Activated CD4-positive, alpha-beta T cell treated with anti-CD3 and anti-CD28 coated beads, Interleukin-2, amount 10 ng/mL, durations not matched to agents 7 days and 5 days (primary cell): ENCODE measurements at places on chromosomes 6 and 20. TPM values are rescaled to one million over a fixed set of nuclear protein-coding genes. Genes with fewer than 3 reads are reported as not detected.

The HTR1E gene
- total RNA-seq = not detected

The TP53TG5 gene
- total RNA-seq = not detected

The ARG1 gene
- total RNA-seq = not detected

DNA sequence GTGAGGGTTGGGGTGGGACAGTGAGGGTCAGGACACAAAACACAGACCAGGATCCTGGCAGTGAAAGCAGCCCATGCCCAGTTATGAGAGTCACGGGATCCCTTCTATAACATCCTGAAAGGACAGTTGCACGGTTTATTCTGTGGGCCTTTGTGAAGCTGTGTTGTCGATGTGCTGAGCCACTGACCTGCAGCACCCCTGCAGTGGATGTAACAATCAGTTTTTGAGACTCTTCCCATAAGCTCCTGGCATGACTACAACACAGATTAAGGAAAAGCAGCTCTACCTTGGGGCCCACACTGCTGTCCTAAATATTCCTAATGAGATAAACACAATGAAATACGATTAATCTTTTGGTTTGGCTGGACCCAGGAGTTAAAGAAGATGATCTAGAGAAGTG, 3.7 kb downstream of the PYGB start:
- no peak for DNase-seq
- peaks cover 4% of the 10 kb centered on the region for H3K27me3 ChIP-seq
- H3K36me3 ChIP-seq = peaks cover 9% of the 10 kb centered on the region
- H3K4me1 ChIP-seq = peaks cover 45% of the 10 kb centered on the region
- H3K4me3 ChIP-seq = no peak overlapping the region

DNA sequence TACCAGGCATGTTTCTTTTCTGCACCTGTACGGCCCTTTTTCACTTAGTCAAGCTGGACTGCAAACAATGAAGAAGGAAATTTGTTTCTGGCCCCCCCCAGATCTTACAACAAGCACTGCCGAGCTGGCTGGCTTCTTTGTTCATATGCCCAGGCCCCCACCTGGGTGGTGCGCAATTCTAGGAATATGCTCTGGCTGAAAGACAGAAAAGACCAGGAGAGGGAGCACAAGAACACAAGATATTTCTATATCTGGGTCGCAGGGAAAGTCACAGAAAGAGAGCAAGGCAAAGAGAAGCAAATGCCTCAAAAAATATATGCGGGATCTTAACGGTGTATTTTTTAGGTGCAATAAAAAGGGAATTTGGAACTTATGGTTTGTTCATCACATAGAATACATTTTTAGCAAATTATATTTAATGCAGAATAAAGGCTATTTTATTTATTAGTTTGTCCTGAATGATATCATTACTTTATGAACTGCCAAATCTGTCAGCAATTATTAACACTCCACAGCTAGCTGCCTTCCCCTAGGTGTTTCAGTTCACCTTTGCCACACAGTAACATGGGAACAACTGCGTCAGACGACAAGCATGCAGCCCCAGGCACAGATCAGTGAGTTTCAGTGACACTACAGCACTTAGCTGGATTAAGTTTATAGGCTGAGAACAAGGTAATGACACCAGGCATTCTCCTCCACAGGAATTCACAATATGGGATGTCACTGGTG, 76.5 kb downstream of the GJA10 start:
- H3K4me3 ChIP-seq = no peak overlapping the region
- H3K4me1 ChIP-seq = peaks cover 28% of the 10 kb centered on the region
- no peak overlapping the region for H3K27ac ChIP-seq
- no peaks in the 10 kb centered on the region for H3K27me3 ChIP-seq

- H3K36me3 ChIP-seq = peaks cover 53% of the 10 kb centered on the region
- no peak overlapping the region for H3K27ac ChIP-seq
- no peaks in the 10 kb centered on the region for H3K27me3 ChIP-seq
- no peak for DNase-seq
- peaks cover 54% of the 10 kb centered on the region for H3K4me1 ChIP-seq
Observed at GRCh38 chr20:31540406-31540805, 26.2 kb downstream of the HM13 start.

DNA sequence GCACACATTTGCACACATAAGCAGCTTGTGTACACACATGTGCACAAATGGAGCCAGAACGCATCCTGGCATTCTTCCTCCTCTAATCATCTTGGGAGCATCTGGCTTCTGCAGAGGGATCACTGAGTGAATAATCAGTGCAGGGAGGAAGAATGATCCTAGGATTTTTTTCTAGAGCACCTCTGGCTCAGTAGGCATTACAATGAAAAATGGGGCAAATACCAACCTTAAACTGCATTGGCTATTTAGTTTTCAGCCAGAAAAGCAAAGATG, 205.7 kb upstream of the TCF21 start:
- no peak for DNase-seq
- no peaks in the 10 kb centered on the region for H3K27me3 ChIP-seq

- H3K36me3 ChIP-seq = peaks cover 3% of the 10 kb centered on the region
- H3K4me1 ChIP-seq = peaks cover 31% of the 10 kb centered on the region
- no peak overlapping the region for H3K4me3 ChIP-seq
- H3K27ac ChIP-seq = no peak overlapping the region
- DNase-seq = no peak
Observed at GRCh38 chr6:90386399-90387382, 90.0 kb upstream of the BACH2 start.

GRCh38 chr6:19824058-19824807, 12.9 kb upstream of the ID4 start:
- H3K27me3 ChIP-seq = peaks cover 2% of the 10 kb centered on the region
- H3K4me1 ChIP-seq = no peaks in the 10 kb centered on the region
- H3K27ac ChIP-seq = no peak overlapping the region
- DNase-seq = no peak
- no peak overlapping the region for H3K4me3 ChIP-seq

- no peak overlapping the region for H3K27ac ChIP-seq
- no peaks in the 10 kb centered on the region for H3K27me3 ChIP-seq
- no peak overlapping the region for H3K4me3 ChIP-seq
- H3K36me3 ChIP-seq = peaks cover 3% of the 10 kb centered on the region
Observed at GRCh38 chr20:33693741-33694638, 7.8 kb upstream of the E2F1 start.

- peaks cover 19% of the 10 kb centered on the region for H3K36me3 ChIP-seq
- H3K27me3 ChIP-seq = no peaks in the 10 kb centered on the region
Observed at GRCh38 chr20:41501376-41501775, 116.8 kb downstream of the CHD6 start.

GRCh38 chr6:87242311-87242710, 80.1 kb upstream of the SMIM8 start:
- DNase-seq = no peak
- H3K4me1 ChIP-seq = no peaks in the 10 kb centered on the region

DNA sequence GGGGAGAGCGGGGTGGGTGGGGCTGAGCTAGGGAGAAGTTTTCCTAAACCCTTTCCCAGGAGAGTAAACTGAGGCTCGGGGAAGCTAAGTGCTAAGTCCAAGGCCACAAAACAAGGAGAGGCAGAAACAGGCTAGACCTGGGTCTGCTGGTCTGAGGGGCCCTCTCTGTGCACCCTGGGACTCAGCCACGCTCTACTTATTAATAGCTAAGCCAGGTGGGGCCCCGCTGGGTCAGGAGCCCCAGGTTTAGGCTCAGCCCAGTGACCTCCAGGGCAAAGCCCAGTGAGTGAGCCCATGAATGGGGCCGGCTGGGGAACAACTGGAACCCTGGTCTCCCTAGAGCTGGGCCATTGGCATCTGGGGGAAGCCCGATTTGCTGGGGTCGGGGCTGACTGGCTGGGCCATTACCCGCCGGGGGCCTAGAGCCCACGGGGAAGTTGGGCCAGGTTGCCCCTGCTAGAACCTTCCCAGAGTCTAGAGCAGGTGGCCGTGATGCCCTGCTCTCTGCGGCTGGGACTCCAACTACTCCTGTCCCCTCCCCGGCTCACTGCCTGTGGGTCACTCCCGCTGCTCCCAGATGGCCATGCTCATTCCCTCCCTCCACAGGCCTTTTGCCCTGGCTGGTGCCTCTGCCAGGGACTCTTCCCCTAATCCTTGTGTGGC, 24.1 kb upstream of the NOL4L start:
- H3K27ac ChIP-seq = no peak overlapping the region
- H3K4me3 ChIP-seq = no peak overlapping the region
- H3K36me3 ChIP-seq = no peaks in the 10 kb centered on the region
- peaks cover 5% of the 10 kb centered on the region for H3K27me3 ChIP-seq
- peaks cover 3% of the 10 kb centered on the region for H3K4me1 ChIP-seq
- no peak for DNase-seq

- H3K36me3 ChIP-seq = no peaks in the 10 kb centered on the region
- DNase-seq = no peak
- no peaks in the 10 kb centered on the region for H3K4me1 ChIP-seq
- no peak overlapping the region for H3K4me3 ChIP-seq
Observed at GRCh38 chr6:80272988-80273387, 166.5 kb downstream of the BCKDHB start.

DNA sequence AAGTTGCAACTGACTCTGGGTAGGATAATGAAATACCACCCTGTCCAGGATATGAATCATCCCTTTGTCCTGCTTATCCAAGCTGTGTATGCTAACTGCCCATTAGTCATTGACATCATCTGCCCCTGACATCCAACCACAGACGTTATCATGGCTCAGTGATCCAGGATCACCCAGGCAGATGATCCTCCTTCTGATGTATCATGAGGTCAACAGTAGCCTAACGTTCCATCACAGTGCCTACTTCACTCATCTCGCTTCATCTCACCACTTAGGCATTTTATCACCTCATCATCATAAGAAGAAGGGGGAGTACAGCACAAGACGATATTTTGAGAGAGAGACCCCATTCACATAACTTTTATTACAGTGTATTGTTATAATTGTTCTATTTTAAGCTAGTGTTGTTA, 13.4 kb upstream of the BTN3A2 start:
- no peak overlapping the region for H3K27ac ChIP-seq
- no peaks in the 10 kb centered on the region for H3K36me3 ChIP-seq
- H3K27me3 ChIP-seq = peaks cover 3% of the 10 kb centered on the region
- peaks cover 6% of the 10 kb centered on the region for H3K4me1 ChIP-seq
- H3K4me3 ChIP-seq = no peak overlapping the region
